Activated CD4-positive, alpha-beta T cell treated with anti-CD3 and anti-CD28 coated beads for 36 hours (primary cell): ENCODE measurements at places on chromosomes 12 and 14. TPM values are rescaled to one million over a fixed set of nuclear protein-coding genes. Genes with fewer than 3 reads are reported as not detected.

NDUFA9 gene
- total RNA-seq = 93.3 TPM

EFS gene
- total RNA-seq = not detected

AKAP3 gene
- 1.3 TPM for total RNA-seq

PLEKHG7 gene
- total RNA-seq = not detected

- no peak overlapping the region for H3K4me3 ChIP-seq
- no peaks in the 10 kb centered on the region for H3K36me3 ChIP-seq
- no peak for DNase-seq
- H3K4me1 ChIP-seq = no peaks in the 10 kb centered on the region
Measured at GRCh38 chr14:101187816-101188570, 284.5 kb upstream of the RTL1 start.

DNA sequence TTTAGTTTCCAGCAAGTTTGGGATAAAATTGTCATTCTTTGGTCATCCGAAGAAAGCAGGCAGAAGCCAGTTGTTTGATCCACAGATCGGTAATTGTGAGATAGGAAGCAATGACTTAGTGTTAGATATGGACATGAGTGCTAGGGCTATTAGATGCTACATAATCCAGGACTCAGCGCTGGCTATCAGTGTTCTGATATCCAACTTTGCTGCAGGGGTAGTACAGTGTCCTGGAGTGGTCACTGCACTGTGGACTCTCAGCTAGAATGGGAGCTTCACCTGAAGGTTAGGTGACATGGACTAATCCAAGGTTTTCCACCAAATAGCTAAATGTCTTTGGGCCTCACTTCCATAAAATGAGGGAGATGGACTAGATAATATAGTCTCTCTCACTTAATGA lies 39.9 kb downstream of the STK38L start:
- H3K27me3 ChIP-seq = no peaks in the 10 kb centered on the region
- H3K27ac ChIP-seq = no peak overlapping the region
- no peaks in the 10 kb centered on the region for H3K36me3 ChIP-seq
- peaks cover 16% of the 10 kb centered on the region for H3K4me1 ChIP-seq

DNA sequence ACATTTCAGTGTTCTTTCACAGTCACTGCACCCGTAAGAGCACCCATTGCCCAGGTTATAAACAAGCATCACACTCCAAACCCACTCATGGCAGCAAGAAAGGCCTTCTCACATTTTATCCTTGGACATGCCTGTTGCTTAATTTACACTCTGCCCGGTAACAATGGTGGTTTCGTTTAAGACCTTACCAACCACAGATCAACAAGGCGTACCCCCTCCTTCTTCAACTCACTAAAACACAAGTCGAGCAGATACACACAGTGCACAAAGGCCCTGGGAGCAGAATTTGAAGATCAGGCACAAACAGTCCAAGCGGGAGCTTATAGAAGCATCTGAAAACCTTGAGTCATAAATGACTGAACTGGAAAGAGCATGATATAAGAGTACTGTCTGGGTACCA lies 98.1 kb downstream of the GALC start:
- H3K4me3 ChIP-seq = no peak overlapping the region
- DNase-seq = no peak
- no peak overlapping the region for H3K27ac ChIP-seq

DNA sequence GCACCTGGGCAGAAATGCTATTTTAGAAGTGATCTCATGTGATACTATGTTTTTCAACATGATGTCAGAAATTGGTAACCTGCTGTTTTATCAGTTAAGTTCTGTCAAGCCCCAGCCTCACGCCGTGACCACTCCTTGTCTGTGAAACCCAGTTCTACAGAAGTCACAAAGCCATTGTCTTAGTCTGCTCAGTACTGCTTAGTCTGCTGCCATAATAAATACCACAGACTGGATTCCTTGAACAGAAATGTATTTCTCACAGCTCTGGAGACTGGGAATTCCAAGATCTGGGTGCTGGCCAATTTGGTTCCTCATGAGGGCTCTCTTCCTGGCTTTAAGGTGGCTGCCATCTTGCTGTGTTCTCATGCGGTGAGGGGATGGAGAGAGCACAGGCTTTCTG lies 176.9 kb downstream of the PRKCH start:
- no peak overlapping the region for H3K4me3 ChIP-seq
- H3K4me1 ChIP-seq = peaks cover 85% of the 10 kb centered on the region
- no peaks in the 10 kb centered on the region for H3K27me3 ChIP-seq
- DNase-seq = no peak
- H3K27ac ChIP-seq = peak overlapping the region; percentile 70
- peaks cover 61% of the 10 kb centered on the region for H3K36me3 ChIP-seq

- H3K27ac ChIP-seq = no peak overlapping the region
- H3K4me1 ChIP-seq = no peaks in the 10 kb centered on the region
- H3K27me3 ChIP-seq = no peaks in the 10 kb centered on the region
- no peaks in the 10 kb centered on the region for H3K36me3 ChIP-seq
Measured at GRCh38 chr12:78402366-78403134, 462.0 kb upstream of the SYT1 start.

DNA sequence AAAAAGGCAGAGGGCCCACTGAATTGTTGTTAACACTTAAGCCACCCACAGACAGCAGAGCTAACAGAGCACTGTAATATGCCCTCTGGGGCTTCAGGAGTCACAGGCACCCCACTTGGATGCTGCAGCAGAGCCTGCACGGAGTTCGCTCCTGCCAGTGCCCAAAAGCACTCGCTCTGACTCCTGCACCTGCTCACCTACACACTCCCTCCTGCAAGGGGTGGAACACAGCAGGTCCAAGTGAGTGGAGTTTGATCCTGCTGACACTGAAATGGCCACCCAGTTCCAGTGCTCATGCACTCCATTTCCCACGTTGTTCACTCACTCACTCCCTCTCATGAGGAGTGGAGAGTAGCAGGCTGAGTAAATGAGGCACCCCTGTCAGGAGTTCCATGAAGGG lies 68.8 kb downstream of the OSBPL8 start:
- DNase-seq = no peak
- H3K27ac ChIP-seq = no peak overlapping the region
- H3K36me3 ChIP-seq = peaks cover 40% of the 10 kb centered on the region
- H3K4me1 ChIP-seq = peaks cover 28% of the 10 kb centered on the region
- no peaks in the 10 kb centered on the region for H3K27me3 ChIP-seq

- H3K4me1 ChIP-seq = no peaks in the 10 kb centered on the region
- no peak overlapping the region for H3K4me3 ChIP-seq
- H3K27ac ChIP-seq = no peak overlapping the region
- DNase-seq = no peak
- no peaks in the 10 kb centered on the region for H3K27me3 ChIP-seq
Measured at GRCh38 chr12:90627180-90627896, 327.6 kb downstream of the CCER1 start.

- no peak overlapping the region for H3K4me3 ChIP-seq
- H3K36me3 ChIP-seq = no peaks in the 10 kb centered on the region
- no peak overlapping the region for H3K27ac ChIP-seq
- DNase-seq = no peak
- H3K4me1 ChIP-seq = no peaks in the 10 kb centered on the region
Measured at GRCh38 chr12:15709551-15709950, 79.6 kb downstream of the EPS8 start.

DNA sequence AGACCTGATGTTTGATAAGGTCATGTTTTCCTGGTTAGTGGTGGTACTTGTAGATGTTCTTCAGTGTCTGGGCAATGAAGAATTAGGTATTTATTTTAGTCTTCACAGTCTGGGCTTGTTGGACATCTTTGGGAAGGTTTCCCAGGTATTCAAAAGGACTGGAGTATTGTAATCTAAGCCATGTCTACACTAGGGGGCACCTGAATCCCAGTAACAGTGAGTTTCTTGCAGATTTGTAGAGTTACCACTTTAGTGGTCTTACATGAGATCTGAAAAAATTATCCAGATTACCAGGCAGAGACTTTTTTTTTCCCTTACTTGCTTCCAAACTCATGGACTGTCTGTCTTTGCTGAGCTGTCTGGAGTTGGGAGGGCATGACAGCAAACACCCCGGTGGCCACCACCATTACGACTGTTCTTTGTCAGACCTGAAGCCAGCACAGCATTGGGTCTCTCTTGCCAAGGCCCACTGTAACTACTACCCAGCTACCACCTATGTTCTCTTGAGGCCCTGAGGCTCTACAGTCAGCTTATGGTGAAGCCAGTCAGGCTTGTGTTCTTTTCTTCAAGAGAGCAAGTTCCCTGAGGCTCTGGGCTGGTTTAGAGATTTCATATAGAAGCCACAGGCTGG lies 820.7 kb upstream of the FBXO33 start:
- no peak overlapping the region for H3K4me3 ChIP-seq
- no peaks in the 10 kb centered on the region for H3K27me3 ChIP-seq
- no peak for DNase-seq
- no peaks in the 10 kb centered on the region for H3K4me1 ChIP-seq

DNA sequence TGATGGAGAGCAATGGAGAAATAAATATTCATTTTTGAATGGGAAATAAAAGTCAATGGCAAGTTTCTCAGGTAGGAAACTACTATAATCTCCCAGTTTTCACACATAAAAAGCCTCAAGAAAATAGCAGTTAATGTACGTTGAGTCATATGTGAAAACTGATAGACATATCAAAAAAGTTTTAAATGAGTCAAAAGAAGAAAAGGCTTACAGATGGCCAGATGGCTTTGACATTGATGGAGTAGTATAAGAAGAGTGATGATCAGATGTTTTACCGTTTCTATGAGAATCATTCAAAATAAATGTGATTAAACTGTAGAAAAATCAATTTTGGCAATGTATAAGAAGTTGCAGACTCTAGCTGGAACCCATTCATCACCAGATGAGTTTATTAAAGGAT lies 97.8 kb downstream of the LLPH start:
- H3K27me3 ChIP-seq = peaks cover 17% of the 10 kb centered on the region
- H3K36me3 ChIP-seq = no peaks in the 10 kb centered on the region
- DNase-seq = no peak

DNA sequence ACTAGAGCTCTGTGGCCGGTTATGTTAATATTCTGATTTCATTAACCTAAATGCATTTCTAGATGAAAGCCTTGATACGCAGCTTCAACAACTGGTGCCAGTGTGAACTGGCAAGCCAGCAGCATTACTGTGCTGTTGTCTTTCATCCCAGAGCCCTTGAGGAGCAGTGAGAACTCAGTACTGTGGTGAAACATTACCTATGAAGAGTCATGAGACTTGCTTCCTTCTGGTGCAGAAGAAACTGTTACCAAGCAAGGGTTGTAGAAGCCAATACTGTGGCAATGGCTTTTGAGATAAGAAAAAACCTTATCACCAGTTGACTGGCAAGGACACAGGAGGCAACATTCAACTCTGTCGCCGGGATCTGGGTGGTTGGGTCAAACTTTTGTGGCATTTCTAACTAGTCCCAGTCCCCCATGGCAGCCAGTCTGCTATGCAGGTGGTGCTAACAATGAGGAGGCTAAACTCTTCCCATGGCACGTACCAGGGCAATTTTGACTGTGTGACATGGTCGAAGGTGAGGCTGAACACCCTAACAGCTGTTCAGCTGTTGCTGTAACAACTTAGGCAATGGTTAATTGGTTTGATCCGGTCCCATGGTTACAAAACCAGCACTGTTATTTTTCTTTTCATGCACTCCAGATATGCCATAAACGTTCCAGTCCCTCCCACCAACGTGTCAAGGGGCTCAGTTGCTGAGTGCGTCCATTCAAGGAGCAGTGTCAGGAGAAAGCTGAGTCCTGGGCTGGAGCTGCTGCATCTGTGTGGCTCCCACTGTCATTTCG lies 12.6 kb upstream of the LGALS3 start:
- H3K4me3 ChIP-seq = no peak overlapping the region
- H3K36me3 ChIP-seq = no peaks in the 10 kb centered on the region
- DNase-seq = no peak
- no peaks in the 10 kb centered on the region for H3K4me1 ChIP-seq
- H3K27ac ChIP-seq = no peak overlapping the region
